Endothelial cell (in vitro differentiated cells): ENCODE measurements at places on chromosomes 13 and 19.
A peak's percentile ranks its signal among the peaks of the same experiment; 100 is the strongest.

GRCh38 chr13:50428183-50428877 is 413.1 kb downstream of the KCNRG start:
- DNase-seq = no peak

GRCh38 chr13:111652676-111653075 is 332.2 kb downstream of the TEX29 start:
- peak; percentile 0 for DNase-seq

GRCh38 chr13:42001580-42001979 is 40.7 kb upstream of the VWA8 start:
- DNase-seq = peak; percentile 4

DNA sequence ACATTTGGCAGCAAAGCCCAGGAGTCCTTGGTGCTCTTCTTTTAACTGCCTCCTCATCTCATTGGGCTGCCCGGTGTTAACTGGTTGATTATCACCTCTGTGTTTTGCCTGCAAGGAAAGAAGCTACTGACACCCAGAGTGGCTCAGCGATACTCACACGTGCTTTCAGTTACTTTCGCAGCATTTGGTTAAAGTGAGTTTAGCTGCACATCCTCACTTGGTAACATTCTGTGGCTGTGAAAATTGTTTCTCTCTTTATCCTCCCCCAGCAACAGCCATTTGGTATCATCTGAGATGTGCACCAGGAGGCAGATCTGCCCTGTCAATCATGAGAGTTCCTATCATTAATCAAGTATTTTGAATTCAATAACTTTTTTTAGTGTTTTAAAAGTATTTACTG is 44.6 kb upstream of the GPR183 start:
- DNase-seq = no peak

DNA sequence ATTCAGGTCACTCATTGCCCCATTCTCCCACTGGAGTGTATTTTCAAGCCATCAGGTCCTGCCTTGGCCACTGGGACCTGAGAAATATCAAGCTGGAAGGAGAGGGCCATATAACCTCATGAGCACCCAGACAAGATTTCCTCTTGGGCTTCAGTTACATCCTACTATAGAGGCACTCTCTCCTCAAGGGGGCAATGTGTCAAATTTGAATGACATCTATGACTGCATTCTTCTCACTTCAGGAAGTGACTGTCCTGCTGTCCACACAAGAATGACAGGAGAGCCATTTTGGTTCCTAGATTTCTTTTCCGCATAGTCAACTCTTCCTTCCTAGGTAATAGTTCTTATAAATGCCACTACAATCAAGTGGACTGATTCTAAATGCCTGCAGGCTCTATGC is 416.2 kb downstream of the DIAPH3 start:
- DNase-seq = no peak
